ENCODE measurements at places on chromosomes 3 and 15. TPM values are rescaled to one million over a fixed set of nuclear protein-coding genes. Genes with fewer than 3 reads are reported as not detected.

- DNase-seq, result no peak
Measured at GRCh38 chr3:5874931-5875341, 687.4 kb downstream of the EDEM1 start.

SKOR1 gene
- not detected for total RNA-seq

HRG gene
- total RNA-seq, result not detected

CD96 gene
- total RNA-seq, result 60.5 TPM

CELF6 gene
- total RNA-seq, result not detected

GPR27 gene
- total RNA-seq, result 0.66 TPM
